ENCODE measurements at places on chromosomes 5 and 9.
A peak's percentile ranks its signal among the peaks of the same experiment; 100 is the strongest.

DNA sequence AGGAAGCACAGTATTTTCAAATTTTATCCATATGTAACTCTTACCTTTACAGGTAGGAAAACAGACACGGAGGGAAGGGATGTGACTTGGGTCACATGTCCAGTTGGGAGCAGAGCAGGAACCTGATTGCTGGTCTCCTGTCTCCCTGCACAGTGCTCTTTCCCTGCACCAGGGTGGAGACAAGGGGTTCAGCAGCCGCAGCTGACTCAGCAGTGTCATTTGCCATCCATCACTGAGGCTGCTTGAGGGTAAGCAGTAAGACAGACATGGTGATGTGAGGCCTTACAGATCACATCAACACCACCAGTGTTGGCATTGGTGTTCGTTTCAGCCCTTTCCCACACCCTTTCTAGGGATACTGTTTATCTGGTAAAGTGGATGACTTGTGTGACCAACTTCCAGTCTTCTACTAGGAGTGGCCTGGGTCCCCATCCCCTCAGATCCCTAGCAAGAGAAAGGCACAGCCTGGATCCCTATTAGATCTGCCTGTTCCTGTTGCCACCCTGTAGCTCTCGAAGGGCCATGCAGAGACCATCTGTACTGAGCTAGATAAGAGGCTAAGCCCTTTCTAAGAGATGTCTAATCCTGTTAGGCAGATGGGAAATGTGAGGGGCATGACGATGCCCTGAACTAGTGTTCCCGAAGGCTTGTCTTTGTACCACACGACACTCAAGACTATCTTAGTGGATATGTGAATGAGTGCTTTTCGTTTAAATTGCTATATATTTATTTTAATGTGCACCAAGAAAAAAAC, 29.1 kb downstream of the FRMPD1 start:
- DNase-seq = peak; percentile 81

GRCh38 chr5:172088801-172089200, 82.4 kb upstream of the FBXW11 start:
- no peak for DNase-seq

DNA sequence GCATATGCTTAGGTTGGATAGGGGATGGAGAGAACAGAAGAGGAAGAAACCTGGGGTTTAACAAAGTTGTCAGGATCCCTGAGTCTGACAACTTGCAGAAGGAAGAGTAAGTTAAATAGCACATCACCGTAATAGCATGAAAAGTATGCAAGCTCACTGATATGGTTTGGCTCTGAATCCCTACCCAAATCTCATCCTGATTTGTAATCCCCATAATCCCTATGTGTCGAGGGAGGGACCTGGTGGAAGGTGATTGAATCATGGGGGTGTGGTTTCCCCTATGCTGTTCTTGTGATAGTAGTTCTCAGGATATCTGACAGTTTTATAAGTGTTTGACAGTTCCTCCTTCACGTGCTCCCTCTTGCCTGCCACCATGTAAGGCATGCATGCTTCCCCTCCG, 193.3 kb downstream of the PSAT1 start:
- no peak for DNase-seq

GRCh38 chr9:135949501-135950134, 11.6 kb downstream of the UBAC1 start:
- DNase-seq = no peak

DNA sequence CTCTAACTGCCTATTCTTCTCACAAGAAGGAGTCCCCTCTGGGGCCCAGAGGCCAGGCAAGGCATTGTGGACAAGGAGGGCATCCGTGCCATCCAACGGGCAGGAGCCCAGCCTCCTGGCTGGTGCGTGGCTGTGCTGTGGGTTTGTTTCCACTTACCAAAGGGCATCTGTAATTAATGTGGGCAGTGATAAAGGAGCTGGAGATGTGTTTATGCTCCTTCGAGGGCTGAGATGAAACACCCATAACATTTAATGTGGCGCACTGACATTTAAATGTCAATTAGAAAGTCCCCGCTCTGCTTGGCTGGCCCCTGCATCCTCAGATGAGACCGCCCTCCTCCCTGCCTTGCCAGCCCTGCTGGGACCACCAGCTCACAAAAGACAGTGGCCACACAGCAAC, 57.1 kb downstream of the KCNIP1 start:
- DNase-seq = no peak

DNA sequence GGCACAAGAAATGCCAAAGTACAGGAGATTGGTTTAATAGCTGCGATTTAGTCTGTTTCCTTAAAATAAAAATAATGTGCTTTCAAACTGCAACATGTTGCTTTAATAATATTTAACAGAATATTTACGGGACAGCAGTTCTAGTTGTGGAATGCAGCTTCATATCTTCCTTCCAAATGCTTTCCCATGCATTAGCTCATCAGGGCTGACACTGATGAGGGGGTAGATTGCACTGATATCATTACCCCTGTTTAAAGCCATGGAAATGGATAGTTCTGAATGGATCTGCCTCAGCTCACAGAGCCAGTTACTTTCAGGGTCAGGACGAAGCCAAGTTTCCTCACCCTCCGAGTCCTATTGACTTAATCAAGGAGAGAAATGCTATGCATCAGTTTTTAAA, 93.2 kb upstream of the OSMR start:
- DNase-seq = no peak

GRCh38 chr9:110064803-110065202, 143.2 kb downstream of the C9orf152 start:
- no peak for DNase-seq

- no peak for DNase-seq
Observed at GRCh38 chr9:97633859-97634490, 354 bp downstream of the NCBP1 start.

- DNase-seq = peak; percentile 16
Observed at GRCh38 chr5:142655339-142656267, 30.3 kb downstream of the FGF1 start.

GRCh38 chr5:36363101-36363500, 61.4 kb upstream of the RANBP3L start:
- DNase-seq = no peak

- no peak for DNase-seq
Observed at GRCh38 chr9:89803403-89803802, 198.6 kb downstream of the GADD45G start.

- no peak for DNase-seq
Observed at GRCh38 chr5:42422656-42423280, 471 bp upstream of the GHR start.

- no peak for DNase-seq
Observed at GRCh38 chr9:114919611-114920010, 10.8 kb downstream of the TNFSF8 start.

DNA sequence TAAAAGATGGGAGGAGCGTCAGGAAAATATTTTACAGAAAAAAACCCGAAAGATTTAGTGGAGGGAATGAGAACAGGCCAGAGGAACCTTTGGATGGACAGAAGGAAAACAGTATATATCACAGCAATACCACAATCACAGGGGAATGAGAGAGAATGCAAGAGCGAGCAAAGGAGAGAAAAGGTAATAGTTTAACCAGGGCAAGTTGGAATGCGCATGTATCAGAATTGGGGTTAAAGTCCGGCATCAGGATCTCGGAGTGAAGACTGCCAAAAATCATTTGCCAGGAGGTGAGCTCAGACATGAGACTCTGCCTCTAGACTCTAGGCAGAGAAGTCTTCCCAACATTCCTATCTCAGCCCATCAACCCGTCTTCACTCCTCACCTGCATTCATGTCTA, 36.8 kb downstream of the PCDHGC5 start:
- no peak for DNase-seq

GRCh38 chr5:61023131-61023530, 78.1 kb downstream of the NDUFAF2 start:
- DNase-seq = no peak

- DNase-seq = no peak
Observed at GRCh38 chr9:77162366-77162765, 15.0 kb upstream of the VPS13A start.

GRCh38 chr5:172733131-172733973, 37.6 kb downstream of the DUSP1 start:
- no peak for DNase-seq

GRCh38 chr5:179313849-179314521, 31.3 kb downstream of the ADAMTS2 start:
- no peak for DNase-seq

- no peak for DNase-seq
Observed at GRCh38 chr9:114050646-114051045, 27.5 kb downstream of the AMBP start.

- no peak for DNase-seq
Observed at GRCh38 chr5:19200251-19200650, 787.7 kb downstream of the CDH18 start.

GRCh38 chr5:164435576-164435975, 930.2 kb downstream of the MAT2B start:
- no peak for DNase-seq

DNA sequence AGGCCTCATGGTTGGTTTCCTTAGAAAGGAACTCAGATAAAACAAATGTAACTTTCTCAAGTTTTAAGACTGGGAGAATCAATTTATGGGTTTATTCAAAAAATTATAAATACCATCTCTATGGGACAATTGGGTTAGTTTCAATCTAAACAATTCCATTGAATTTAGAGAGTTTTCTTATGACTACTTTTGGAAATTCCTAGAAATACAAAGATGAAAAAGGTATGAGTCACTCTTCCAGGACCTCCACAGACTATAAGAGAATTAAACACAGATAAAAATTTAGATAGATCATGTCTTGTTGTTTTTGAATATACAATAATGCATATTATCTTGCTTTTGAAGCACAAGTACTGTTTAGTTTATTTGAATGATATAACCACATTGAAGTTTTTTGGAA, 188.7 kb downstream of the CHSY3 start:
- DNase-seq = no peak

GRCh38 chr5:80059354-80059980, 24.3 kb downstream of the THBS4 start:
- no peak for DNase-seq

GRCh38 chr9:111531716-111532115, 6.7 kb downstream of the ZNF483 start:
- no peak for DNase-seq

- no peak for DNase-seq
Observed at GRCh38 chr5:161342886-161343285, 203.6 kb downstream of the GABRB2 start.

- peak; percentile 82 for DNase-seq
Observed at GRCh38 chr5:56233230-56233629, at the start of gene ANKRD55. Gene ANKRD55 (minus strand): TSS chr5:56233330. CDS start chr5:56232913, 417 bp downstream.

GRCh38 chr5:50947906-50948683, 281.7 kb downstream of the PARP8 start:
- DNase-seq = no peak

GRCh38 chr5:111742177-111742994, 14.6 kb downstream of the NREP start:
- no peak for DNase-seq

DNA sequence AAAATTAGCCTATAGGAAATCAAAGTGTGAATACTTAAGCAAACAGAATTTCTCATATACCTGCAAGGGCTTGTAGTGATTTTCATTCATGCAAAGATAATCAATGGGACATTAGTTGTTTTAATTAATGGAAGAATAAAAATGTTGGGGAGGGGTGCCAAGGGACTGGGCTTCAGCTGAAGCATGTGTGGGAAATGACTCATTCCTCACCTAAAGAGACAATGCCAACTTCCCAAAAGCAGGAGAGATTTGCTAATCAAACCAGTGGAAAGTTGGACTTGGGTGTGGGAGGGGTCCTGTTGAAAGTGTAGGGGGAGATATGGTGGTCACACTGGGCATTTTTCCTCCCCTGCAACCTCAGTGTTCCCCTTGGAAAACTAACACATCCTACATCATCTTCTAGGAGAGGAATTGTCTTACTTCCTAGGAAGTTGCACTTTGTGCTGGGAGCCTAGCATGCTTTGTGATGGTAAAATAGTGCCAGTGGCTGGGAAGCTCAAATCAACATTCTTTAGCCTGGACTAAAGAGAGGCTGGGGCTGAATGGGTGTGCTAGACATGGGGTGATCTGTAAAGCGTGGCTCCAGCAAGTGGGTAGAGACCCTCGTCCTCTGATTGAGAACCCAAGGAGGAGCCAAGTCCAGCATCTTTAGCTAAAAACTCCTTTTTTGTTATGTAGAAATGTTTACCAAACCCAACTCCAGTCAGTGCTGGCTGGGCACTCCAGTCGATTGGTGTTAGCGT, 6.4 kb upstream of the LHX2 start:
- DNase-seq = no peak

- no peak for DNase-seq
Observed at GRCh38 chr9:96047116-96047639, 171.7 kb downstream of the ERCC6L2 start.

DNA sequence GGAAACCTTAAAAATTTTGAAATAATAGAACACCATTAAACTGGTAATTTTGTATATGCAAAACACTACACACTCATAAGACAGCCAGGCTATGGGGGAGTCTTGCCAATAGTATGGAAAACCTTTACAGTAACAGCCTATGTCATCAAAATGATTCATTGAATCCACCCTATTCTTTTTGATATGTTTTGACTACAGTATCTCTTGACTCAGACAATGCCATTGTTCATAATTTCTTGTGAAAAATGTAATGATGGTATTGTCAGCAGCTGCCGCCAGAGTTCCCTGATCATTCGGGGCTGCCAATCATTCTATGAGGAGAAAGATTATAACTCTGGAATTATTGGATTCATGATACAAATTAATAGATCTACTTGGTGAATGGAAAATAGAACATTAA, 101.4 kb upstream of the POC5 start:
- DNase-seq = no peak

DNA sequence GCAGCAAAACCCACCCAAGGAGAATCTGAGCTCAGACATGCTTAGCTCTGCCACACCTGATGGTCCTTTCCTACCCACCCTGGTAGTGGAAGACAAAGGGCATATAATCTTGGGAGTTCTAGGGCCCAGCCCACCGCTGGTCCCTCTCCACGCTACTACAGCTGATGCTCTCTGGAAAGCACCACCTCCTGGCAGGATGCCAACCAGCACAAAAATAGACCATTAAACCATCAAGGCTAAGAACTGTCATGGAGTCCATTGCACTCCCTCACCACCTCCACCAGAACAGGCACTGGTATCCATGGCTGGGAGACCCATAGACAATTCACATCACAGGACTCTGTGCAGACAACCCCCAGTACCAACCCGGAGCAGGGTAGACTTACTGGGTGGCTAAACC, 111.0 kb upstream of the IL7R start:
- no peak for DNase-seq

DNA sequence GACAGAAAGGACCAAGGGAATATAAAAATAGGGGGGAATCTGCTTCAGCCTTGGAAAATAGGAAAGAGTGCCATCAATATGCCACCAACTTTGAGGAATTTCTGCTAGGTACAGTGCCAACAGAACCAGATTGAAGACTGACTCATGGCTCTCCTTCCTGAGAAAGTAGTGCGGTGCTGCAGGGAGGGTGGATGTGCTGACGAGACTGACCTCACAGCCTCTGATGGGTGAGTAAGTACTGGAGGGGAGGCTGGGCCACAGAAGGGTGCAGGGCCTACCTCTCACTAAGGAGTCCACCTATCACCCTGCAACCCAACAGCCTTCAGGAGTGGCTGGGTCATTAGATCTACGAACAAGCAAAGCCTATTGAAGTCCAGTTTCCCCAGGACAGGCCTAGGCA, 187.6 kb downstream of the GABBR2 start:
- DNase-seq = no peak

GRCh38 chr5:111645303-111645838, 111.6 kb downstream of the NREP start:
- no peak for DNase-seq

GRCh38 chr5:178337334-178337741, 104.7 kb upstream of the PHYKPL start:
- no peak for DNase-seq

All from NCI-H524 treated with DMSO at 0.1 percent for 48 hours (cell line).